ENCODE measurements at places on chromosomes 7 and 10.

DNA sequence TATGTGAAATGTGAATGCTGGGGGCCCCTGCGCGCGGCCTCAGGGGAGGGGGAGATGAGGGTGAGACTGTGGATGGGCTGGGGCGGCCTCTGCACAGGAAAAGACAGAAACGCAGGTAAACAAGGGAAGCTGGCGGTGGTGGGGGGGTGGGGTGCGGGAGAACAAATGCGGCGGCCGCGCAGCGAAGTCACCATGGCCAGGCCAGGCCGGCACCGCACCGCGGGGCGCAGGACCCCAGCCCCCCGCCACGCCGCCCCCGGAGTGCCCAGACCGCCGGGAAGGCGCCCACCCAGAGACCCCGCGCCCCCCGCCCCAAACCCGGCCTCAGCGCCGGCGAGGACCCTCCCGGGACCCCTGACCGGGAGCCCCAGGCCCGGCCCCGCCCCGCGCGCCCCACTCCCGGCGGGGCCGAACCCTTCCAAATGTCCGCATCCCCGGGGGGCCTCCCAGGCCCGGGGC is 14.5 kb upstream of the DNAAF5 start:
- no peak for DNase-seq

GRCh38 chr7:128405471-128406313 is 4.1 kb downstream of the IMPDH1 start:
- DNase-seq = no peak

- no peak for DNase-seq
Observed at GRCh38 chr10:93566435-93567276, at the start of gene FFAR4. FFAR4 (plus strand) TSS chr10:93566665; CDS start chr10:93566721, 56 bp downstream.

DNA sequence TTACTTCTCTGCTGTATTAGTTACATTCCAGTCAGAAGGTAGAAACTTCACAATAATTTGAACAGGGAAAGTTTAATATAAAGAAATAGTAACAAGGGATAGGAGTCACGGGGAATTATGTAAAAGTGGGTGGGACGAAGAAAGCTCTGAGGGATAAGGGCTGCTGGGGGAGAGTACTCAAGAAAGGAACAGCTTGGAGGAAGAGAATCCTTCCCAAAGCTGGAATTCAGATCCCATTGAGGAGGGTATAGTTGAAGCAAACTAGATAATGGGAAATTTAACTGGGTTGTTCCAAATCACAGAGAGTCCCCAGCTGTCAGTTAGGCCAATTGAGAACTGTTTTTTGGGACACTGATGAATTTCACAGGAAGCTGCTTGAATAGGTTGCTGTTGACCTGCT is 53.2 kb upstream of the MACC1 start:
- no peak for DNase-seq

GRCh38 chr10:86306628-86307278 is 59.8 kb downstream of the GRID1 start:
- DNase-seq = no peak

DNA sequence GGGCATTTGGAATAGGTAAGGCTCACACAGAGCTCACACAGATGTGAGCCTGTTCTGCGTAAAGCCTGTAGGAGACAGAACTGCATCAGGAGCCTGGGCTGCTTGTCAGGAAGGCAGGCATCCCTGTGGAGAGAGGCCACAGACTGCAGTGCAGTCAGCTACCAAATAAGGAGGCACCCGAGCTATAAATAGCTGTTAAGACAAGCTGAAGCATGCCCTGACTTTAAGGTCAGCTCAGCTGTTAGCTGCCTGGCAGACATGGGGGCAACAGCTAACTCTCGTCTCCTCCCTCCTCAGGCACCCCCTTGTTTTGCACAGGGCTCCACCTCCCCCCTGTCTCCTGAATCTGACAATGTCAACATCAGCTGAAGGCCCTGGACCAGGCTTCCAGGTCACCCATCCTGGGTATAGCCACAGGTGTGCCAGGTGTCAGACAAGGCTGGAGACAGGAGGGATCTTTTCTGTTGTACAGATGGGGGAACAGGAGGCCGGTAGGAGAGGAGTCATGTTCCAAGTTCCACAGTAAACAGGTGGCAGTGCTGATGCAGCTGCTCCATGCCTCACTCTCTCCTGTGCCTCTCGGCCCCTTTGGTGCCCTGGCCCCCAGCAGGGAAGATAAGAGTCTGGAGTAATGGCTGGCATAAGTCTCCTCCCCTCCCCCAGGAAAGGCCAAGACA is 27.6 kb upstream of the MKRN1 start:
- no peak for DNase-seq

GRCh38 chr10:80164596-80164995 is 32.1 kb downstream of the PLAC9 start:
- DNase-seq = no peak

DNA sequence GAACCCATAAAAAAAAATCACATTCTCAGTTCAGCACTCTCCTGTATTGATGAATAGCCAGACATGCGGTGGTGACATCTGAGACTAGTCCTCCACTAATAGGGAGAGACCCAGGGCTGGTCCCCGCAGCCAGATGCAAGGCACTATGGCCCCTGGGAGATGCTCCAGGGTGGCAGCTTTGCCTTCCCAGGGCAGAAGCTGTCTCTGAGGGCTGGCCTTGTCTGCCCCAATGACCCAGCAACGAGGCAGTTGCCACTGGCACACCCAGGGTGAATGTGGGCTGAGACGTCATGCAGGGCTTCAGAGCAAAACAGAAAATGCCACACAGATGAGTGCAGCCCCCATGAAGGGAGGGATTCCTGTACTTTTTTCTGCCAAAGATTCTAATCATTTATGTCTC is 50.1 kb upstream of the GDF10 start:
- DNase-seq = no peak

DNA sequence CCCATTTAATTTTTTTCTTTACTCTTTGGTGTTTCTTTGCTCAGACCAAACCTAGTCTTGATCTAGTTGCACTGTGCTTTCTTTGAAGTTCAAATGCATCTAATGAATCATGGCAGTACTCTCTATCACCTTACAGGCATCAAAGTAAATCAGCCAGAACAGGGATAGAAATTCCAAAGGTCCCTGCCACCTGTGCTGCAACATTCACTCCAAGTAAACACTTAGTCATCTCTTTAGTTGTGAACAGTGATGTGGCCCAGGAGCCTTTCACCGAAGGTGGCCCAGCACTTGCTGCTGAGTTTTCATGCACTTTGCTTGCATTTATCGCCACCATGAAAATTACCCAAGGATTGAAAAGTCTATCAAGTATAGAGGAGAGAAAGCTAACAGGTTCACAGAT is 314.1 kb upstream of the ETV1 start:
- DNase-seq = no peak

DNA sequence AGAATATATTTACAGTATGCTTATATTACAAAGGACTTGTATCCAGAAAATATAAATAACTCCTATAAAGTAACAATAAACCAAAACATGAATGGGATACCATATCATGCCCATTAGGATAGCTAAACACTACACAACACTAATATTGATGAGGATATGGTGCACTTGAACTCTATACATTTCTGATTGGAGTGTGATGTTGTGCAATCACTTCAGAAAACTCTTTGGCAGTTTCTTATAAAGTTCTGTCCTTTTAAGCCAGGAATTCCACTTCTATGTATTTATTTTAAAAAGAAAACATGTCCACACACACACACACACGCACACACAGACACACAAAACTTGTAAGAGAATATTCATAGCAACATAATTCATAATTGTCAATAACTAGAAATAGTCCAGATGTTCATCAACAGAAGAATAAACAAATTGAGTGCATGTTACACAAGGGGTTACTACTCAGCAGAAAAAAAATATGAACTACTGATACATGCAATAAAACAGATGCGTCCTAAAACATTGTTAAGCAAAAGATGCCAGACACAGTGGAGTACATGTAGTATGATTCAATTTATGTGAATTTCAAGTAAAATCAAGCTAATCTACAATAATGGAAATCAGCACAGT is 416.0 kb downstream of the PLXDC2 start:
- no peak for DNase-seq

DNA sequence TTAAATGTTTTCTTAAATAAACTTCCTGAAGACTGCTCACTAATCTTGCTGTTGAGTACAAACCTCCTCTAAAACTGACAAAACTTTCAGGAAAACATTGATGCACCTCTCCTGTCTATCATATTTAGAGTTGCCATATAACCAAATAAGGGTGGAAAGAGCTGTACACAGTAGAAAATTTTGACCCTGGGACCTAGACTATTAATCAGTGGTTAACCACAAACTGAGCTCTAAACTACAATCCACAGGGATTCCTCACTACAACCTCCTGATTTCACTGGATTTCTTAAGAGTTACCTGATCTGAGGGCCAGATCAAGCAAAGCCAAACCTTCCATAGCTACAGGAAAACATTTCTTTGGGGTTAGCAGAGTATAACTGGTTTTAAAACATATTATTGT is 39.9 kb upstream of the WNT16 start:
- DNase-seq = no peak

DNA sequence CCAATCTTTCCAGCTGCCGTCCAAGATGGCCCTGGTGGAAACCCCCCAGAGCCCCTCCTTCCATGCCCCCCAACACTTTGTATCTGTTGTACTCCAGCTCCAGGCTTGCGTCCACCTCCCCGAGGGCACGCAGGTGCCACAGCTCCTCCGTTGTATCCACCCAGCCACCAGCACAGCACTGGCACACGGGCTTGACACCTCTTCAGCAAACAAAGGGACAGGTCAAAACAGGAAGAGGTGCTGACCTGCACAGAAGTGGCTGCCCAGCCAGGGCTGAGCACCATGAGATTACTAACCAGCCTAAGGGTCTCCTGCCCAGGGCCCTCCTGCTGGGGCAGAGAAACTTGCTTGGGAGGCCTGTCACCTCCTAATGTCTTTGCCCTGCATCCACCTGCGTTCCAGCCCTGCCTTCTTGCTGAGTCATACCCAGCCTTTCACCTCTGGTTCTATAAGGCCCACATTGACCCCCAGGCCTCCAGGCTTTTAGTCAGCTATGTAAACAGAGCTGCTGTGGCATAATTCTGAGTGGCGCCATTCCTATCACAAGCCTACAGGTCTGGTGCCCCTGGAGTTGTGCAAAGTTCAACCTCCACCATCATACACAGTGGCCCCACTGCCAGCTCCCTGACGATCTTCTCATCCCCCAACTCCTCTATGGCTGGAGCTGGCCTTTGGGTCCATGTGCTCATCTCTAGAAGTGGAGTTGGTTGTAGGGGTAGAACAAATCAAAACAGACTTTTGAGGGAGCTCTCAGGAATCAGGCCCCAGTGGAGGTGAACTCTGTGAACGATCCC is 20.9 kb downstream of the SLC29A3 start:
- no peak for DNase-seq

DNA sequence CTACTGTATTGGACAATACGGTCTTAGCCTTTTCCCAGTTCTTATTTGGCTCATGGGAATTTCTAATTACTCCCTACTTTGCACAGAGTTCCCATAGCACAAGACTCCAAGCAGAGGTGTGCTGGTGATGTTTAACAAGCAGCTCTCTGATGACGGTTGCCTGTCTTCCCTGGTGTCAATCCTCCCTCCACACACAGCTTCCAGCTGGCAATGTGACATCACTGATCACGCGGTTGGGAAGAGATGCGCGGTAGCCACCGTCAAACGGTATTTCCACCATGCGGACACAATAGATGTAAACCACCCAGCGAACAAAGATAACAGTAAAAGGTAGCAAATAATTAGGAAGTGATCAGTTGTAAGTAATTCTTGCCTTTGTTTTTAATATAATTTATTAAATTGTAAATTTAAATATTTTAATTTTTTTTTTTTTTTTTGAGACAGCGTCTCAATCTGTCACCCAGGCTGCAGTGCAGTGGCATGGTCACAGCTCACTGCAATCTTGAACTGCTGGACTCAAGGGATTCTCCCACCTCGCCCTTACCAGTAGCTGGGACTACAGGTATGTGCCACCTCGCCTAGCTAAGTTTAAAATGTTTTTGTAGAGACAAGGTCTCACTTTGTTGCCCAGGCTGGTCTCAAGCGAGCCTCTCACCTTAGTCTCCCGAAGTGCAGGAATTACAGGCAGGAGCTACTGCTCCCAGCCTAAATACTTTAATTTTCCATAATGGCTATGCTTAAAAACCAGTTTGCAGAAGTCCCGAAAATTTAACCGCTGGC is 36.3 kb upstream of the IL15RA start:
- DNase-seq = no peak

DNA sequence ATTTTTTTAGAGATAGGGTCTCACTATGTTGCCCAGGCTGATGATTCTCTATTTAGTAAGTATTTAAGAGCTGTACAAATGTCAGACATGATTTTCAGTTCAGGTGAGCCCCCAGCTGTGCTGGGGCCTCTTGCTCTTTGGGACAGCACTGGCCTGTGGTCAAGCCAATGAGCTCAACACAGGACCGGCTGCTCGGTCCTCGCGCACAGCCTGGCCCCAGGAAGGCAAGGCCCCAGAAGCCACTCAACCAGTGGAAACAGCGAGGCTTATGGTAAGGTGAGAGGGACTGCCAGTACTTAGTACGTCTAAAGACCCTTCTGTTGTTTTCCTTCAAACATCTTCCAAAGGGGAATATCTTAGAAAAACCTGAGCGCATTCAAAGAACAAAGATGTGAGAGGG is 211.8 kb downstream of the SKIDA1 start:
- DNase-seq = no peak

- DNase-seq = no peak
Observed at GRCh38 chr7:37040330-37040729, 316.0 kb upstream of the AOAH start.

GRCh38 chr10:43134126-43134905 is 3.9 kb upstream of the CSGALNACT2 start:
- DNase-seq = no peak

GRCh38 chr7:17298840-17299482 is 509 bp downstream of the AHR start:
- DNase-seq = no peak

GRCh38 chr10:80371467-80371866 is 14.9 kb downstream of the DYDC2 start:
- DNase-seq = no peak

- no peak for DNase-seq
Observed at GRCh38 chr7:3688071-3688470, 387.0 kb downstream of the SDK1 start.

- DNase-seq = no peak
Observed at GRCh38 chr7:99392659-99393354, 15.6 kb downstream of the PDAP1 start.

DNA sequence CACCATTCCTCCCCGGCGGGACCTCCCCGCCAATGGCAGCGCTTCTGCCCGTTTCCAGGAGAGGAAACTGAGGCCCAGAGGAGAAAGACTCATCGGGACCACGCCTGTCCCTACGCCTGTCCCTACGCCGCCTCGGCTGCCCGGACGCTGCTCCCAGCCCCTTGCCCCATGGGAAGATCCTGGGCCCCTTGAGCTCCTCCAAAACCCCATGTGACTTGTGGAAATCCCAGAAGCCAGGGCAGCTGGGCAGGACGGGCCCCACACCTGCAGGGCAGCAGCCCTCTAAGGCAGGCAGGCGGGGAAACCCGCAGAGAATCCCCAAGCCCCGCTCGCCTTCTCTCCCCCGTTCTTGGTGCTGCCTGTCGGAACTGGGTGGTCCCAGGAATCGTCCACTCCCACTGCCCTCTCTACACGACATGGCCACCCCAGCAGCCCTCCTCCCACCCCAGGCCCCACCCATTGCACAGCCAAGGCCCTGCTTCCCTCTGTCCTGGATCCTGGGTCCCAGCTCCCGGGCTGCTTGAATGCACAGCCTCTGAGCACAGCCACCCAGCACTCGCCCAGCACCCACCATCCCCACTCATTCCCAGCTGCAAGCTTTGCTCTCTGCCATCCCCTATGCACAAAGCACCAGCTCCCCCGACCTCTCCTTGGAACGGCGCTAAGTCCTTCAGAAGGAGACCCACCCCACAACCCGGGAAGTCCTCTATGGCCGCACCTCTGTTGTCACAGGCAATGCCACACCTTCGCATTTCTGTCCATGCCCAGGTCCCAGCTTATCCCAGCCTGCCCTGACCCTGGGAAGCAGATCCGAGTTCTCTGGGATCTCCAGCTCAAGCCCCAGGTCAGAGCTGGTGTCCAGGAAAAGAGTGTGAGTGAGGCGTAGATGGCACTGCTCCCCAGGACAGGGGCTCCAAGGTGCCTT is 50.6 kb downstream of the SLC29A4 start:
- DNase-seq = no peak

Measured in GF-D8 (cell line).